ENCODE measurements at places on chromosomes 16 and 17.
A peak's percentile ranks its signal among the peaks of the same experiment; 100 is the strongest.

- DNase-seq, result peak; percentile 47
Measured at GRCh38 chr17:66469890-66470289, 167.5 kb downstream of the PRKCA start.

DNA sequence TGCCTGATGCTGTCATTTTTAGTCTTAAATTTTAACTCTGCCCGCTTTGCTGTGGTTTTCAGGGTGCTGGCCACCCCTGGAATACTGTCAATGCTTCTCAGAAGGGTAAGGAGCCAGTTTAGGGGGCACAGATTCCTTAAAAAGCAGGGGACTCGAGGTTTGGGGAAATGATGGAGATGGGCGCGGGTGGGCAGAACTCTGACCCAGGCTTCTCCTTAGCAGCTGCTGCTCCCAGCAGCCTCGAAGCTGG is 23.7 kb downstream of the STAT5A start:
- no peak for DNase-seq

DNA sequence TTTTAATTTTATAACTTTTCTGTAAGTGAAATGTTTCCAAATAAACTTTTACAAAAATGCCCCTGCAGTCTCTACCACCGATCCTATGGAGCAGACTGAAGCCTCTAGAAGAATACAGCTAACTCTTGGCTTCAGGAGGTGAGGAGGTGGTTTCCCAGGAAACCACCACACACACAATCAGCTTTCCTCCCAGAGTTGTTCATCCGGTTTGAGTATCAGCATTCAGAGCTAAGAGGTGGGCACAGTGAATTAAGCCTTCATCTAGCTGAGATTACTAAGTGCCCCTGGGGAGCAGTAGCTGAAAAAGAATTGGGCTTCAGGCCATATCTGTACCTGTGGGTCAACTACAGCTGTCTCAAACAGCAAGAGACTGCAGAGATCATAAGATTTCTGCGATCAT is 139.7 kb downstream of the AATF start:
- no peak for DNase-seq

- DNase-seq, result peak; percentile 13
Measured at GRCh38 chr16:68506331-68507053, 32.6 kb upstream of the ZFP90 start.

GRCh38 chr17:83073389-83074063 is 5.9 kb upstream of the METRNL start:
- no peak for DNase-seq

DNA sequence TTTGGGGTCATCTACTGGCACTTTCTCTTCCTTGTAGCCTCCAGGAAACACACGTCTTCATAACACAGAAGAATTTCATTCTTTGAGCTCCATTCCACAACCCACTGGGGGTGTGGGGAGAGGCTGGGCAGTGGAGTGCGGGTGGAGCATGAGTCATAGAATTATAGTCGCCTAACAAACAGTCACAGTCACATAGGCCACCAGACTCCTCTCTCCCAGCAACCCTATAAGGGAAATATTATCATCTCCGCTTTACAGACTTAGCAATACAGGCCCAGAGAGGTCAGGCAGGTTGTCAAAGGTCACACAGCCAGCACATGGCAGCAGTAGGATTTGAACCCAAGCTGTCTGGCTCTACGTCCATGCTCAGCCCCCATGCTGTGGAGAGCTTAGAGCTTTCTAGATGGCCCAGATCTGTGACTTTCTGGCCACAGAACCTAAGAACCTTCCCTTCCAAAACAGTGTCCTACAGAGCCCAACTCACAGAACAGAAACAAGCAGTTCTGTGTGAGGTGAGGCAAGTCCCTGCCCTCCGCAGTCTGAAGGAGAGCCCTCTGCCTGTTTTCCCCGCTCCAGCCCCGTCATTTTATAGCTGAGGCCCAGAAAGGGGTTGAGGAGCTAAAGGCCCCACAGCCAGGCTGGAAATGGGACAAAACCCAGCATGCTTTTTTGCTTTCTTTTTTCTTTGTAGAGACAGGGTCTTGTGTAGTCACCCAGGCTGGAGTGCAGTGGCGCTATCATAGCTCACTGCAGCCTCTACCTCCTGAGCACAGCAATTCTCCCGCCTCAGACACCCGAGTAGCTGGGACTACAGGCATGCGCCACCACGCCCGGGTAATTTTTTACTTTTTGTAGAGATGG is 10.7 kb upstream of the LITAF start:
- peak; percentile 36 for DNase-seq

DNA sequence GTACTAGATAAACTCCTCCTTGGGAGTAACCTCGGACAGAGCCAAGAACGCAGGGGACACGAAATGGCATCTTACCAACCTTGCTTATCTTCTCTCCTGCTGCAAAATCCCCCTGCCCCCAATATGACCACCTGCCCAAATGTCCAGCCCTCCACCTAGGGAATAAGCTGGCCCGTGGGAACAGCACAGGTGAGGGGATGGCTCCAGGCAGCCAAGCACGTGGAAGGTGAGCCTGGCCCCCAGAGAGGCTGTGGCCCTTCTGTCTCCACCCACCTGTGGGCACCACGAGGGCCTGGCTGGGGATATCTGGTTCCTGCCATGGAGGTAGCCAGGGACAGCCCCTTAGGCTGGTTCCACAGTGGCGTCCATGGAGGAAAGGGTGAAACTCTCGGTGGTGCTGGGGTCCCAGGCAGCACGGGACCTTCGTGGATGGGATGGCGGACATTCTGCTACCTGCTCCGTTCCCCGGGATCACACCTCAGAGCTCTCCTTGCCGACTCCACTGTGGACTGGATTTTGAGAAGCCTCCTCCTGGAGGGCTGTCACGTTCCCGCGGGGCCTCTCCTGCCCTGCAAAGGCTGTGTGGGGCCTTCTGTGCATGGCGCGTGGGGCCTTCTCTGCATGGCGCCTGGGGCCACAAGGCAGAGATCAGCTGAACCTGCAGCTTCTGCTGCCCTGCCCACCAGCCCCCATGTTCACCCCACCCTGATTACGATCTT is 388.5 kb upstream of the TNRC6C start:
- DNase-seq, result no peak

DNA sequence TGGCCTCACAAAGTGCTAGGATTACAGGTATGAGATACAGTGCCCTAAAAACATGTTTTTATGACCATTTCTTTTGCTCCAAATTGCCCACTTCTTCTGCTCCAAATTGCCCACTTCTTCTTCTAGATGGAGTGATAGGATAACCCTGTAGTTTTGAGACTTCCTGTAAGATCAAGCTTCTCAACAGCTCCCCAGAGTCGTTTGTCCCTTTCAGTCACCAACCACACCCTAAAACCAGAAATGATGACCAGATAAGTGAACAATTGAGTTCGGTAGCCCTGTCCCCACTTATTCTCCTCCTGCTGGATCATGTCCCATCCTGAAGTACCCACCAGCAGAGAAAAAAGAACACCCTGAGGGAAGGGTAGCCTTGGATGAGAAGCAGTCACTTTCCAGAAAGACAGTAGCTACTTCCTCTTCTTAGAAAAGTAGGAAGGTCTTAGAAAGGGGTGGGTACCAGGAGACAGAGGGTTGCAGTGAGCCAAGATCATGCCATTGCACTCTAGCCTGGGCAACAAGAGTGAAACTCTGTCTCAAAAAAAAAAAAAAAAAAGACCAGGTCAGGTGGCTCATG is 2.5 kb downstream of the ODAD4 start:
- DNase-seq, result no peak

Data from AG10803 (cell line).